ENCODE measurements at places on chromosomes 7 and 10.

DNA sequence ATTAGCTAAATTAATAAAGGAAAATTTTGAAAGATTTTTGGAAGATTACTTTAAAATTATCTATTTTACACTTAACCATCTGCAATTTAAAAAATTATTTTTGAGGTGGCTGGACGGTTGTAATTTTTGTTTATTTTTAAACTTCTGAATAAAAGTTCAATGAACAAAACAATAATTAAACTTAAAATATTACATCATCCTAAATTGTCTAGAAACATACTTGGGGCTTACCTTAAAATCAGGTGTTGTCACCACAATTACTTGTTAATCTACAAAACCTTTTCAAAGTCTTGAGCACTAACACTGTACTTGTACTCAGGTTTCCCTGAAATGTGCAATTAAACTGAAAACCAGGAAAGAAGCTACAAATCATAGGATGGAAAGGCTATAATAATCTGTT, 328.3 kb downstream of the NXPH1 start:
- peak; percentile 67 for DNase-seq

DNA sequence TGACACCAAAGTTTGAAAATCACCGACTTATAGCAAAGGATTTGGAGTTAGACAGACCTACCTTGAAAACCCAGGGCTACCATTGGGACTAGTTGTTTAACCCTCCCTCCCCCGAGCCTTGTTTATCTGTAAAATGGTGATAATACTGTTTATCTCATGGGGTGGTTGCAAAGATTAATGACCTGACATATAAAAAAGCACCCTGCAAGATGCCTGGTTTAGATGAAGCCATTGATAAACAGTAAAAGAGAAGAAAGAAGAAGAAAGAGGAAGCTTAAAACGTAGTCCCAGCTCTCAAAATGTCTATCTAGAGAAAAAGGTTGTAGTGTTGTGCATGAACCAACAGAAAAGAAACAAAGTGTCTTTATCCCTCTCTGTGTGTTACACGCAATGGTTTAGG, 145.7 kb downstream of the FGFR2 start:
- DNase-seq = no peak

DNA sequence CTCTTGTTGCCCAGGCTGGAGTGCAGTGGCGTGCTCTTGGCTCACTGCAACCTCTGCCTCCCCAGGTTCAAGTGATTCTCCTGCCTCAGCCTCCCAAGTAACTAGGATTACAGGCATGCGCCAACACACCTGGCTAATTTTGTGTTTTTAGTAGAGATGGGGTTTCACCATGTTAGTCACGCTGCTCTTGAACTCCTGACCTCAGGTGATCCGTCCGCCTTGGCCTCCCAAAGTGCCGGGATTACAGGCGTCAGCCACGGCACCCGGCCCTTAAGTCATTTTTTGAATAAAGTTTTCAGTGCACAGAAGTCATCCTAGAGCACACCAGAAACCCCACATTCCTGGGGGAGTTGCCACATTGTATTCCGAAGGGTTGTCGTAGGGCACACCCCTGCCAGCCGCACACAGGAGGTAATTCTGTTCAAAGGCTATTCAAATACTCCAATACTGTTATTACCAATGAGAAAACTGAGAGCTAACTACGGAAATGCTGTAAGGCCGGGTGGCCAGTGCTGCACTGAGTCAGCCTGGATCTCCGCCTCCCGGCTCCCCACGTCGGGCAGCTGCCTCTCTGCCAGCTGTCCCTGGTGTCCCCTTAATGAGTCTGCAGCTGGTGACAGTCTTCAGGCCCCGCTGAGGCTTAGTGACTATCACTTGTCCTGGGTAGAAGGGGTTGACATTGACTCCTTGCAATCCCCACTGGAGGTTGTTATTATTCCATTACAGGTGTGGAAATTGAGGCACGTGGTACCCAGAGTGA, 8.6 kb upstream of the RFC2 start:
- DNase-seq = no peak

DNA sequence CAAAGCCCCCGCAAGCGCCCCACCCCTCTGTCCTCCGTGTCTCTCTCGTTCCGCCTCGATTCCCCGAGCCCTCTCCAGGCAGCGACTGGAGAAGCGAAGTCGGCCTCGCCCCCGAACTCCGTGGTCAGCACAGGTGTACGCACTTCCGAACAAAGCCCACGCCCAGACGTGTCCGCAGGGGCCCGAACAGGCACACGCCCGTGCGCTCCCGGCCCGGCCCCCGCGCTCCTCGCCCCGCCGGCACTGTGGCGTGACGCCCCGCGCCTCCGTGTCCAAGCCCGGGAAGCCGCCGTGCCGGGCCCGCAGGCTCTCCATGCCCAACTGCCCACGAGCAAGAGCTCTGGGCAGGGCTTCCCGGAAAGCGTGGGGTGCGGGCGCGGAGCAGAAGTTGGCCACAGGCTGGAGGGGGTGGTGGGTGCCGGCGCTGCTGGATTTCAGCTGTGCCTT, 662 bp downstream of the NRCAM start:
- no peak for DNase-seq

GRCh38 chr7:80208700-80209099, 74.1 kb downstream of the GNAI1 start:
- DNase-seq = no peak

GRCh38 chr10:87866412-87866974, 3.1 kb downstream of the PTEN start:
- no peak for DNase-seq

- DNase-seq = no peak
Measured at GRCh38 chr7:71424166-71425035, 292.5 kb downstream of the GALNT17 start.

GRCh38 chr10:109974504-109975191, 33.1 kb upstream of the ADD3 start:
- DNase-seq = no peak

DNA sequence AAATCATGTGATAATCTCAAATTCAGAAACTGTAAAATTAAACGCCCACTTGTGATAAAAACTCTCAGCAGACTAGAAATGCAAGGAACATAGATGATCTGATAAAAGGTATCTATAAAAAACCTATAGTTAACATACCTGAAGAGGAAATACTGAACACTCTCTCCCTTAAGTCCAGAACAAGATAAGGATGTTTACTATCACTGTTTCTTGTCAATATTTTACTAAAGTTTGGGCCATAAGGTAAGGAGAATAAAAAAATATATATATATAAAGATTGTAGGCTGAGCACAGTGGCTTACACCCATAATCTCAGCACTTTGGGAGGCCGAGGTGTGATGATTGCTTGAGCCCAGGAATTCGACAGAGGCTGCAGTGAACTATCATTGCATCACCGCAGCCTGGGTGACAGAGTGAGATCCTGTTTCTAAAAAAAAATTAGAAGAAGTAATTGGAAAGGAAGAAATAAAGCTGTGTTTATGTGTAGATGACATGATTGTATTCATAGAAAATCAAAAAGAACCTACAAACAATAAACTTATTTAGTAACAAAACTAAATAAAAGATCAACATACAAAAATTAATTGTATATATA, 28.4 kb downstream of the MPLKIP start:
- no peak for DNase-seq

DNA sequence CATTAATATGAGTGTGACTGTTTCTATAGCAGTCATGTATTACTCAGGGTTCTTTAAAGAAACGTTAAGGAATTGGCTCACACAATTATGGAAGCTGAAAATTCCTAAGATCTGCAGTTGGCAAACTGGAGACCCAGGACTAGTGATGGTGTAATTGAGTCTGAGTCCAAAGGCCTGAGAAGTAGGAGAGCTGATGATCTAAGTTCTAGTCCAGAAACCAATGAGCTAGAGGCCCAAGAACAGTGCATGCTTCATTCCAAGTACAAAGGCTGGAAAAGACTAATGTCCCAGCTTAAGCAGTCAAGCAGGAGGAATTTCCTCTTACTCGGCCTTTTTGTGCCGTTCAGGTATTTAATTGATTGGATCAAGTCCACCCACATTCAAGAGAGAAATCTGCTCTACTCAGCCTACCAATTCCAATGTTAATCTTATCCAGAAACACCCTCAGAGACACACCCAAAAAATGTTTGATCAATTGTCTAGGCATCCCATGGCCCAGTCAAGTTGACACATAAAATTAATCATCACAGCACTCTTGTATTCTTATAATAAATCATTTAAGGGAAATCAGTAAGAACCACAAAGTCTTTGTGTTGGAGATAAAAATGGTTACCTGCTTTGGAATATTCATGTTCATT, 312.1 kb downstream of the PRKG1 start:
- DNase-seq = no peak

DNA sequence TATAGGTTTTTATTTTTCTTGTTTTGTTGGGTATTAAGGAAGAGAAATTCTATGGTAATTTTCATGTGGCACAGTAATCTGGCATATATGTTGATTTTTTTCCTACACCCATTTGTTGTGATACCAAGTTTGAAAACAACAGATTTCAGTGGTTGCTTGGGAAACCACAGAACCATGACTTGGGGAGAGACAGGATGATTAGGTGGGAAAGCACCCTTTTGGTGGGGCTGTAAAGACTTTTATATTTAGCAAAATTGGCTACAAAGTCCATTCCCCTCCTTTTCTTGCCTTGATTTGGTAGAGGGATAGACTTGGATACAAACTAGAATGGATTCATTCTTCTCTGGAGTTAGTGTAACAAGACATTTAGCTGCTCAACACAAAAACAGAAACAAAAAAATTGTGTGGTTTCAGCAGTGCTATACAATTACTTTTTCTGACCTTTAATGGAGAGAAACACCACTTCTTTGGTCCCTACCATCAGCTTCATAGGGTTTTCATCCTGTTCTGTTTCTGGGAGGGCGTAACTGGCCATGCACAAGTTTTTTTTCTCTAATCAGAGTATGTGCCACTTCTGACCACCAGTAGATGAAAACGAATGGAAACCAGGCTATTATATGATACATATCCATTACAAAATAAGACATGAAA, 52.7 kb downstream of the FIGNL1 start:
- DNase-seq = no peak

DNA sequence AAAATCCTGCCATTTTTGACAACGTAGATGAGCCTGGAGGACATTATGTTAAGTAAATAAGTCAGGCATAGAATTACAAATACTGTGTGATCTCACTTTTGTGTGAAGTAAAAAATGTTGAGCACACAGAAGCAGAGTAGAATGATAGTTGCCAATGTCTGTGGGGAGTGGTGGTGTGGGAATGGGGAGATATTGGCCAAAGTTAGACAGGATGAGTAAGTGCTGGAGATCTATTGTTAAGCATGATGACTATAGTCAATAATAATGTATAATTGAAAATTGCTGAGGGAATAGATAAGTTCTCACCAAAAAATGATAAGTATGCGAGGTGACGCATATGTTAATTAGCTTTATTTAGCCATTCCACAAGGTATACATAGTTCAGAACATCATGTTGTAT, 92.0 kb downstream of the GPR85 start:
- DNase-seq = no peak

- DNase-seq = no peak
Measured at GRCh38 chr7:159147687-159148086, 3.0 kb upstream of the VIPR2 start.

DNA sequence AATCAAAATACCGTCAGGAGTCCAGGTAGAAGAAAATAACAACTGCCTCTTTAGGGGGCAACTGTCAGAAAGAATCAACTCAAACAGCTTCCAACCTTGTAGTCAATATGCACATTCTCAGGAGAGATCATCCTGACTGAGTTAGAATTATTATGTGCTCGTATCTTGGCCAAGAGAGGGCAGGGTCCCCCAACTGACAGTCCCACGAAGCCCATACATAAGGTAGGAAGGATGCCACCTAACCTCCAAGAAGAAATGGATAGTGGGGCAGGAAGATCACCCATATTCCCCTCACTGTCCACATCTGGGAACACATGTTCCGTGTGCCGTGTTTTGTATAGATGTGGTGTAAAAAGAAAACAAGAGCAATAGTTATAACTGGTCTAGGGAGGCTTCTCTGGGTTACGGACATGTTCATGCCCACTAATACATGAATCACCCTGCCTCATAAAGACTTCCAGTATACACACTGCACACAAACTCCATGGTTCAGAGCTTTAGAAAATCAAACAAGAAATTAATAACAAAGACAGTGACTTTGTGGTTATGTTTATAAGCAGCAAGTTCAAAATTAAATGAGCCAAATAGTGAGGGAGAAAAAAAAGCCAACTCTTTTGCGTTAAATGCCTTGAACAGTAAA, 295.6 kb downstream of the FGFR2 start:
- no peak for DNase-seq

DNA sequence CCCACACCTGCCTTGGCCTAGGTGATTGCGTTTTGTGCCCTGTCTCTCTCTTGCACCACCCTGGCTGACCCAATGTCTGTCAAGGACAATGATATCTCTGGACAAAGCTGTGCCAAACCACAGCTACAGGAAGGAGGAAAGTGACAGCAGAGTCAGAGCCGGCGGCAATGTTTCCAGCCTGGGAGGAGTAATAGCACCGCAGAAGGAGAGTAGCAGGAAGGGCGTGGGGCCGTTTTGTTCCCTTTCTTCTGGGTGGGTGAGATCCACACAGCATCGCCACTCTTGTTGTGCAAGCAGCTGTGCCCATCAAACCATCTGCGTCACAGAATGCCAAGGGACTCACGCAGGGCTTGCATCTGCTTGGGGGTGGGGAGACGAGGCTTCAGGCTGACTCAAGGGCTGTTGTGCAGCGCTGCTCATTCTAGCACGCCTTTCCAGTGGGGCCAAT, 341.6 kb upstream of the AUTS2 start:
- no peak for DNase-seq

DNA sequence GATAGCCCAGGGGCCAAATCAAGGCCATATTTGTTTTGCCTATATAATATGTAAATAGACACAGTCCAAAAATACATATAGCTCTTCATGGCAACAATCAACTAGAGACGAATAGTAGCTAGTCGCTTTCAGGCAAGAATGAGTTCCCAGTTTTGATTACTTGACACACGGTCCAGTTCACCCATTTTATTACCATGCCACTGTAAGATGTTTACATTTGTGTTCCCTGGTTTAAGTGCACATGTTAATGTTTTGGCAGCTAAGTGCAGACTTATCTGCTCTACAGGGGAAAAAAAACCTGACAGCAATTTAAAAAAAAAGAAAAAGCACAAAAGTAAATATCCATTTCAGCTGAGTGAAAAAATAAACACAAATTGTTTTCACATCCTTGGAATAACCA, 213.1 kb downstream of the TPK1 start:
- DNase-seq = no peak

GRCh38 chr10:26516540-26517101, 78.5 kb downstream of the APBB1IP start:
- DNase-seq = no peak

GRCh38 chr10:103265717-103266329, 11.1 kb upstream of the INA start:
- no peak for DNase-seq

DNA sequence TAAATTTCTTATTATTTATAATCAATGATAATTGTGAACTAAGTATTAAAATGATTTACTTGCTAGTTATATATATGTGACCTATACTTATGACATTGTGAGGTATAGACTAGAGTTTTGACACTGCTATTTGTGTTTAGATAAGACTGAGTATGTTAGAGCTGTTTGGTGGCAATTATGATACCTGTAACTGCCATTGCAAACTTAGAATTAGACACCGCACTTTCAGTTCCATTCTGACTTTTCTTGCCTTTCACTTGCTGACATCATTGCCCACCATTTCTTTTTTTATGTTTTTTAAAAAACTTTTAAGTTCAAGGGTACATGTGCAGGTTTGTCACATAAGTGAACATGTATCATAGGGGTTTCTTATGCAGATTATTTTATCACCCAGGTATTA, 214.5 kb downstream of the MBL2 start:
- DNase-seq = no peak

All from NCI-H1417 treated with DMSO at 0.1 percent for 48 hours (cell line).